ENCODE measurements at places on chromosomes 2 and 18.

- DNase-seq: no peak
These were observed 81.4 kb upstream of the CABLES1 start for GRCh38 chr18:23053776-23054457.

- DNase-seq: no peak
These were observed 1119.8 kb downstream of the TSN start for GRCh38 chr2:122875091-122875865.

GRCh38 chr2:128363934-128364361 lies 45.3 kb upstream of the HS6ST1 start:
- DNase-seq: peak; percentile 17

DNA sequence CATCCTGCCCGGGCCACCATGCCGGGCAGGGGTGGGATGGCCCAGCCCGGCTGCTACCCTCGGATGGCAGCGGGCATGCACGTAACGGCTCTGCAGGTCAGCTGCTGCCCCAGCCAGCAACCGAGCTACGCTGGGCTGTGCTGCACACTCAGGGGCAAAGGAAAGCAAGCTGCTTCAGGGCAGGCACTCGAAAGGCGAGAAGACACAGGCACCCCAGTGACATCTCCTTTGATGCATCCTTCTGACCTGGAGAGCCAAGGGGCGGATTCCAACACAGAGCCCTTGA lies 8.8 kb downstream of the HDAC4 start:
- no peak for DNase-seq

DNA sequence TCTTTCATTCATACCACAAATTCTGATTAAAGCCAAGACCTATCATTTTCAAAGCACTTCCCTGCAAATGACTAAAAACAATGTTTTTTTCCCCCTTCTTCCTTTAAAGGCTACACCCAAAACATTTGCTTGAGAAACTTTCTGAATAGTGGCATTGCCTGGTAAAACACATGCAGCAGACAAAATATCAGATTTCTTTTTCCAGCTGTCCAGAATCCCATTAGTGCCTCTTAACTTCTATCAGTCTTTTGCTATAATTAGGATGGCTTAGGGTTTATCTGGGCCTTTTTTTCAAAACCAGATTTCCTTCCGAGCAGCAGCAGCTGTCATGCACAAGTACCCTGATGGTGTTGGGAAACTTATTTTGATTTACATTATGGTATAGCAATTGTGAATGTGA lies 50.6 kb downstream of the ALPK2 start:
- no peak for DNase-seq

DNA sequence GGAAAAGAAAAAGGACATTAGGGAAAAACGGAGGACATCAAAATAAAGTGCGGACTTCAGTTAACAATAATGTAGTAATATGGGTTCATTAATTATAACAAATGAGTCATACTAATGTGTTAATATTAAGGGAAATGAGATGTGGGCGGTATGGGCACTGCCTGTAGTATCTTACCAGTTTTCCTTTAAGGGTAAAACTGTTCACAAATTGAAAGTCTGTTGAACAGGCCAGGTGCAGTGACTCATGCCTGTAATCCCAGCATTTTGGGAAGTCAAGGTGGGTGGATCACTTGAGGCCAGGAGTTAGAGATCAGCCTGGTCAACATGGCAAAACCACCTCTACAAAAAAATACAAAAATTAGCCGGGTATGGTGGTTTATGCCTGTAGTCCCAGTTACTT lies 56.8 kb upstream of the PMAIP1 start:
- DNase-seq: no peak

GRCh38 chr2:203582468-203582867 lies 47.4 kb upstream of the RAPH1 start:
- DNase-seq: no peak

DNA sequence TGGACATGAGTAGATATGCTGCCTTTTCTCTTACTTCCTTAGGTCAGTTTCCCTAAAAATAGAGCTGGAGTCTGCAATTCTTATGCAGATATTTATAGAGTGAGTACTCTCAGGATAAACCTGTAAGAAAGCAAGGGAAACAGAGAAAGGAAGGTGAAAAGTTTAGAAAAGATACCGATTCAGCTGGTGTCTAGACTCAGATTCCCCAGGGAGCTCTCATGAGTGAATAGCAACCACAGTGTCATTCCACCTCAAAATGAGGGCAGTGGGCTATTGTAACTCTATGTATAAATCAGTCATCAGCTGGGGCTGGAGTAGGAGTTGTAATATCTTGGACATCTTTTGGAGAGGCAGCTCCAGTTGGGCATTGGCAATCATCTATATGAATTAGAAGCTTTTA lies 1485.1 kb upstream of the TMEFF2 start:
- no peak for DNase-seq

DNA sequence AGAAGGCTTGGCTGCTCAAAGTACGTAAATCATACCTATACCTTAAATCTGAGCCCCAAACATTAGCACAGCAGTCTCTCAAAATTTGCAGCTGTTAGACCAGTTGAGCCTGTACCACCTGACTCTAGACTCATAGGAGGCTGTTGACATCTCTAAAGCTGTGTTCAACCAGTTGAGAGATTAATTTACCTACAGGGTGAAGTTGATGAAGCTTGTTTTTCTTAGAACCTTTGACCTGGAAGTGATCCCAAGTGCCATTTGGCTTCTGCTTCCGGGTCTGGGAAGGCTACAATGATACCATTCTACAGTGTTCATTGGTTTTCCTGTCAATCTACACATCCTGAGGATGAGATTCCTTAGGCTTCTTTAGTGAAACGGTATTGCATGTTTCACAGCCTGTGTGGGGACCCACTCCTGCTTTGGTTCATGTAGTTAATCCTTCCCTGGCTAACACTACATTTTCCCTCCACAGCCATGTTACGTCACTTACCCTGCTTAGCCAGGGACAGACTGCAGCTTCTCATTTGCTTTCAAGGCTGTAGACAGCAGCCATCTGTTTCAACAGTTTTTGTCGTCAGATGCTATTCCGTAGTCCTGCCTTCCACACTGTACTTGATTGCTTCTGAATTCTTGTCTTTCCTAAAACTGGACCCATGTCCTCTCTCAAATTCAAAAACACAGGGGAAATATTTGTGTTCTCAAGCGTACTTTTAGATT lies 4.7 kb upstream of the IL1RL2 start:
- DNase-seq: no peak

DNA sequence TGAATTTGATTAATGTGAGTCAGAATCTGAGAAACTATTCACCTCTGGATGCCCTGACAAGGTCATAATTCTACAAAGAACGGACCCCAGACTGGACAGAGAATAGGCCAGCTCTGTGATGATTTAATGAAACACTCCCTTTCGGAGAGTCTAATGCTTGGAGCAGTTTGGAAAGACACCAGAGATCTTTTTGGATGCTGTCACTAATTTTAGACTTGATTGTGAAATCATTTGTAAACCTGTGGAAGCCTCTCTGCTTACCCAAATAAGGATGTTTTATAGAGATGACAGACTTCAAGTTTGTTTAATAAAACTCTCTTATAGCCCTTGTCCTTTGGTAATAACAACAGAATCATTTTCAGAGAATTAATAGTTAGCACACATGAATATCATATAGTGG lies 83.5 kb downstream of the MYL12B start:
- no peak for DNase-seq

- DNase-seq: no peak
These were observed 5.6 kb upstream of the LAMA3 start for GRCh38 chr18:23683671-23684070.

GRCh38 chr2:192749611-192750200 lies 555.0 kb upstream of the TMEFF2 start:
- DNase-seq: no peak

GRCh38 chr18:28855989-28856388 lies 679.1 kb upstream of the CDH2 start:
- no peak for DNase-seq

- DNase-seq: no peak
These were observed 490.4 kb upstream of the FANCL start for GRCh38 chr2:58731488-58731869.

GRCh38 chr2:2739231-2739795 lies 408.2 kb upstream of the MYT1L start:
- no peak for DNase-seq

GRCh38 chr2:198098918-198099317 lies 294.5 kb downstream of the PLCL1 start:
- DNase-seq: no peak

DNA sequence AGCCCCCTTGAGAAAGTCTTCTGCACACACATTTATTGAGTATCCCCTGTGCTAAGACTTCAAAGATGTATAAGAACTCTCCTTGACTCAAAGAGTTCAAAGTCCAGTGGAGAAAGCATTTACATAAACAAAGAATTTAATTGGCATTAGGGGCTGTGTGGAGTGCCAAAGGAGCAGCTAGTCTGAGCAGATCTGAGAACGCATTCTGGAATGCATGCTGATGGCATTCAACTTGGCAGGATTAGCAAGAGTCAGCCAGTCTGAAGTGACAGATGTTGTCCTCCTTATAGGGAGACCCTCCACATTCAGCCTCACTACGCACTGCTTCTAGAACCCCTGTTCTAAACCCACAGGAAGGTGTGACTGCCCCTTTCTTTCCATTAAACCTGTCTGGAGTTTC lies 191.5 kb downstream of the RAD51AP2 start:
- DNase-seq: no peak

DNA sequence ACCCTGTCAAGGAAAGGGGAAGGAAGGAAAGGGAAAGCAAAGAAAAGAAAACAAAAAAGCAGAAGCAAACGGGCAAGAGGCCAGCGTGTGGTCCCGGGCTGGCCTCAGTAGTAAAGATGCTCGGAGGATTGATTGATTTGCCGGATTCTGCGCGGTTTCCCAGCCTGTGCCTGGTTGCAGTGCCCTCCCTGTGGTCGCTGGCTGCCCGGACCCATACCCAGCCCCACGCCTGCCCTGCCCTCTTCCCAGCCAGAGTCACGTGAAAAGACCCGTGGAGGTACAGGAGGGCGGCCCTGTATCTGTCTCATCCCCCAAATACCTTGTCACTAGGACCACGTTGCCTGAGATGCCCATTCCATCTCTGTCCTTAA lies 55.1 kb upstream of the IMP4 start:
- DNase-seq: no peak

GRCh38 chr18:45232061-45232460 lies 383.2 kb upstream of the SLC14A2 start:
- no peak for DNase-seq

DNA sequence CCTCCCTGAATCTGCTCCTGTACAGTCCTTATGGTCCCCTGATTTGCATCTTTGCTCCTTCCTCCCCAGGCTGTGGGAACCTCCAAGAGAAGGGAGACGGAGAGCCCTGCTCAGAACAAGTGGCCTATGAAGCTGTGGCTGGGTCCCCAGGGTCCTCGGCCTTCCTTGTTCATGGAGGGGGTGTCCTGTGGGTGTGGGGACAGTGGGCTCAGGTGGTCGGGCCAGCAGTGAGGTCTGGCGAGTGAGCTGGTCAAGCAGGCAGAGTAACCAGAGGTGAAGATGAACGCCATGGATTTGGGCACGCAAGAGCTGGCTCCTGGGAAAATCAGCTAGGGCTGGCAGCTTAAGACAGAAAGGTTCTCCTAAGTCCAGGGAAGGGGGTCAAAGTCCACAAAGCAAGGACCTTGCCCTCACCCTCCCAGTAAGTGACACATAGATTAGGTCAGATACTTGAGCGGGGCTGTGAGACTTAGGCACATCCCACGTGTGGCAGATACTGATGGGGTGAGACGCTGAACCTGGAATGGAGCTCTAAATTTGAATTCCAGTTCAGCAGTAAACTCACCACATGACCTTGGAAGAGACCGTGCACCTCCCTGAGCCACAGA lies 24.8 kb downstream of the GNLY start:
- DNase-seq: peak; percentile 60

DNA sequence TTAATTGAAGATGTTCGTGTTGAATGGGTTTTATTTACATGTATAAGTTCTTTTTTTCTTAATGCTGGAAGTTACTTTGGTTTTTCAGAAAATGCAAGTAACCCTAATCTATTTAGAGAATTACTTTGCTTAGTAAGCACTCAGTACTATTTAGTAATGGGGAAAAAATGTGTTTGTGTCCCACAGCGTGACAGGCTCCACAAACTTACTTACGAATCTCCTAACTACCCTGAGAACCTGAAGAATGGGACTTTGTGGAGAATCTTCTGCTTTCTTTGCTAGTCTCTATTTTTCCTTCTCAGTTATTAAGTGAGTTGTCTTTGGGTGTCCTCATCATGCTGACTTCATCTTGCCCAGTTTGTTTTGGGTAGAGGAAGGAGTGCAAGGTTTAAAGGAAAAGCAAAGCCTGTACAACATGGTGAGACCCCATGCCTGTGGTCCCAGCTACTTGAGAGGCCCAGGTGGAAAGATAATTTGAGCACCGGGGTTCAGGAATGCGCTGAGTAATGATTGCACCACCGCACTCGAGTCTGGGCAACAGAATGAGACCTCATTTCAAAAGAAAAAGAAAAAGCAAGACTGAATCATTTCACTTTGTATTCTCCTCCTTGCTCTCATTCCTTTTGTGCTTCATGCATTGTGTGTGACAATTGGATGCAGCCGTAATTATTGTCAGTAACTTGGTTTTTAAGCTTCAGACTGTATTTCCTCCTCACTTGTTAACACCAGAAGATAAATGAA lies 10.2 kb downstream of the NEDD4L start:
- DNase-seq: no peak

DNA sequence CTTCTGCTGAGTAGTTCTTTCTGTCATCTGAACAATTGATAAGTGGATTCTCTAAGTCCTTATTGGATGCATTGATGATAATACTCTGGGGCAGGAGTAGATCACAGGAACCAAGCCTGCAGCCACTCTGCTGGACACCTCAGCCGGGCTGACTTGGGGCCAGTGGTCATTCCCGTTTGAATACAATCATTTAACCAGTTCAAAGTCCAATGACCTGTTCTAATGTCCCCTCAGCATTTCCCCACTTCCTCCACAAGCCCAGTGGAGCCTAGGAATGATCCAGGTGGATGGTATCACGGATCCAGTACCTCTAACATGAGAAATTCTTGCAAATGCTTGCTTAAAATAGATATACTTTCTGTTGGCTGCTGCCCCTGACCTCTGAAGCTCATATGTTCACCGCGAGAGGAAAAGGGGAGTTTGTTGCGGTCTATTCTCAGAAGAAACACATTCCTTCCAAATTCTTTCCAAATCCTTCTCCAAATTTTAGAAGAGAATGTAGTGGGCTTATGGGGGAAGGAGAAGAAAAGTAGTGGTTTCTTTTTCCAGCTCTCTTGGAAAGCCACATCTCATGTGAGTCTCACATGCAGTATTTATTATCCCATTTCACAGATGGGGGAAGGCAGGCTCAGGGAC lies 170.9 kb downstream of the INHBB start:
- no peak for DNase-seq

- no peak for DNase-seq
These were observed 63.2 kb downstream of the CCBE1 start for GRCh38 chr18:59633961-59634485.

DNA sequence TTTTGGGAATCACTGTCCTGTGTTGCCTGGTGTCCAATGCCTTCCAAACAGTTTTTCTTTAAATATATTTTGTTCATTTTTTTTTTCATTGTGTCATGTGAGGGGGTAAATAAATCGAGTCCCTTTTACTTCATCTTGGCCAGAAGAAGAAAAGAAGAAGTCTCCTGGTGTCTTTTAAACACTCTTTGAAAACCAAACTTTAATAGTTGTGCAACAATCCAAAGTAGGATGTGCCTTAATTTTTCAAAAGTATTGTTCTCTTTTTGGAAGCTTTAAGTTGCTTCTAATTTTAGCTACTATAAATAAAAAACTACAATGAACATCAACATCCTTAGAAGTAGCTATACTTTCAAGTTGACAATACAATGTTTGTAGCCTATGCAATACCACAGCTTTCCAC lies 154.9 kb downstream of the ATAD2B start:
- DNase-seq: no peak

- DNase-seq: no peak
These were observed 58.5 kb downstream of the ACAA2 start for GRCh38 chr18:49754866-49755265.

- DNase-seq: peak; percentile 48
These were observed 146.1 kb downstream of the LNPK start for GRCh38 chr2:175855794-175856453.

- DNase-seq: no peak
These were observed 49.5 kb downstream of the ANTXR1 start for GRCh38 chr2:69062307-69062962.

Data from tibial artery (tissue), 4 donors.